ENCODE measurements at places on chromosomes 4 and X.

DNA sequence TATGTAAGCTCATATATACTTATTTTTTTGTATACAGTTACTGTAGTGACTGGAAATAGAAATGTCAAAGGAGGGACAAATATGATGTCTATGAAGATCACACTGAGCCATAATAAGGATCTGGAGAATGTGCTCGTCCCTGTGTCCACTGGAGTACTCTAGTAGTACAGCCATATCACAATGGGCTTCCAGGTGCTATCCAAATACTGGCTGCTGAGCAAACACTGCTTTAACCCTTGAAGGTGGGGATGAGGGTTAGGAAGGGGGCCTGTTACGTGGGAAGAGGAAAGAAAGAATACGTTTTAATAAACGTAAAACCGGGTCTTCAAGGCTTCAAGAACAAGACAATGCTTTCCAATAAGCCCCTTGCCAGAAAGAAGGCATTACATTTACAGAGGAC is 29.8 kb upstream of the TMEM150C start:
- no peak for DNase-seq

- no peak for DNase-seq
Observed at GRCh38 chr4:87079967-87080366, 140.5 kb downstream of the KLHL8 start.

GRCh38 chr4:112448306-112449132 is 67.5 kb downstream of the NEUROG2 start:
- no peak for DNase-seq

- peak; percentile 17 for DNase-seq
Observed at GRCh38 chr4:48913346-48913745, 6.8 kb upstream of the OCIAD2 start.

DNA sequence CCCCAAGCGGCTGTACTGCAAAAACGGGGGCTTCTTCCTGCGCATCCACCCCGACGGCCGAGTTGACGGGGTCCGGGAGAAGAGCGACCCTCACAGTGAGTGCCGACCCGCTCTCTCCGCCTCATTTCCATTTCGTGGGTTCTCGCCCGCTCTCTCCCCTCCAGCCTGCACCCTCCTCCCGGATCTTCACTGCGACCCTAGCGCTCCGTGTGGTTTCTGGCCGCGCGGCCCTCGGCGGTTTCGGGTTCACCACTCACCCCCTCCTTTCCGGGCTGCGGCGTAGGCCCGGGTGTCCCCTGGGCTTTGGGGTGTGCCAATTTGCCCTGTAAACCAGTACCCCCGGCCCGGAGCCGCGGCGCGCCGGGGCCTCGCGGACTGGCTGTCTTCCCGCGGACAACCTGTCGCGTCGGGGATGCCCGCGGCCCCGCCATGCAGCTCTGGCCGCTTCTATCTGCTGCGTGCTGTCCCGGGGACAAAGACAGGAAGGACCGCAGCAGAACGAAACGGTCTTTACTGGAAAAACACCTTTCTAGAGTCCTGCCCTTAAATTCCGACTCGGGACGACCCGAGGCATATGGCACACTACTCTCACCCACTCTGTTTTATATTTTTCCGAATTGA is 737 bp downstream of the FGF2 start:
- DNase-seq, result no peak

Data from GOT3 (cell line).